Frontal cortex (tissue), 4 donors: ENCODE measurements at places on chromosomes 2 and 18. TPM values are rescaled to one million over a fixed set of nuclear protein-coding genes. Genes with fewer than 3 reads are reported as not detected.

DNA sequence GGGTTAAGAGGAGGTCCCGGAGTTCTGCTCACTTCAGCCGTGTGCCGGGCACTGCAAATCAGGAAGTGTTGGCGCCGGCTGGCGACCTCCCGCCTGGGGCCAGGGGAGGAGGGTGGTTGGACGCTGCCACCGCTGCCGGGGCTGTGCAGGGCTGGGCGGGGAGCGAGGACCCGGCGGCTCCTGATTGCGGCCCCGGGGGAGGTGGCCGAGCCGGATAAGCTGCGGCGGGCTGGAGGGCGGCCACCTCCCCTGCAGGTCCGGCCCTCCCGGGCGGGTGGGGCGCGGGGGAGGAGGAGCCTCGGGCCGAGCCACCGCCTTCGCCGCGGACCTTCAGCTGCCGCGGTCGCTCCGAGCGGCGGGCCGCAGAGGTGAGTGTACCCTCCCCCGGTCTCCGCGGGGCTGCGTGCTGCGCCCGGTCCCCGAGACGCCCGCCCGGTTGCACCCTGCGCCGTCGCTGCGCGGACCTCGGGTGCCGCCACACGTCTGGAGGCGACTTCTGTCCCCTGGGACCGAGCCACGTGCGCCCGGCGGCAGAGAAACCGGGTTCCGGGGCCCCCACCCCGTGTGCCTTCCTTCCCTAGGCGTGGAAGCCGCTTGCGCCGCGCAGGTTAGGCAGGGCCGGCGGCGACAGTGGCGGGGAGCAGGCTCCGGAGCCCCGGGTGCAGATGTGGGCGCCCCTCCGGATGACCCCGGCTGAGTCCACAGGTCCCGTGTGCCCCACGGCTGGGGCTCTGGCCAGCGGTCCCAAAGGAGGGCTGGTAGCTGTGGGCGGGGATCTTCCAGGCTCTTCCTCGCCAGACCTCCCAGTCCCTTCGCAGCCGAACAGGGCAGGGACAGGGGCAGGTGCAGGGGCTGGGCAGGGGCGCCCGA, at the start of gene STEAP3:
Gene STEAP3 (plus strand): TSS at position 314 of the 870 bp plus-strand sequence. CDS start 7,179 bp downstream, outside the sequence.
- DNase-seq = peak; percentile 72

- DNase-seq = no peak
Observed at GRCh38 chr2:172639823-172640222, 83.9 kb downstream of the PDK1 start.

GRCh38 chr18:46623541-46623940, 33.5 kb downstream of the LOXHD1 start:
- DNase-seq = peak; percentile 24

- DNase-seq = no peak
Observed at GRCh38 chr2:16478434-16479210, 187.0 kb downstream of the CYRIA start.

DNA sequence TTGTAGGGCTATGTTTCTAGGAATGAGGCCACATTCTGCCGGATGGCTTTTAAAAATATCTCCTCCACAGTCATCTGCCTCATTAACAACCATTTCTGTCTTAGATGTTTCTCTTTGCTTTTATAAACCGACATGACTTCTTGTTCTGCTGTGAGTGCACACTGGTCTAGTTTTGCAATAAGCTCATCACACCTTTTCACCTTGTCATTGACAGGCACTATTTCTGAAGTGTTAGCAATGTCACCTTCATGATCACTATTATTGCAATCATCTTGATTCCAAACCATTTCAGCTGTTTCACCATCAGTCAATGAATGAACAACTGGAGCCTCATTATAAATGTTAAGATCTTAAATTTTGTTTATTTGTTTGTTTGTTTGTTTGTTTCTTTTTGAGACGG, 523.7 kb upstream of the DSEL start:
- no peak for DNase-seq

GRCh38 chr2:212959471-212960117, 191.8 kb downstream of the IKZF2 start:
- no peak for DNase-seq

DNA sequence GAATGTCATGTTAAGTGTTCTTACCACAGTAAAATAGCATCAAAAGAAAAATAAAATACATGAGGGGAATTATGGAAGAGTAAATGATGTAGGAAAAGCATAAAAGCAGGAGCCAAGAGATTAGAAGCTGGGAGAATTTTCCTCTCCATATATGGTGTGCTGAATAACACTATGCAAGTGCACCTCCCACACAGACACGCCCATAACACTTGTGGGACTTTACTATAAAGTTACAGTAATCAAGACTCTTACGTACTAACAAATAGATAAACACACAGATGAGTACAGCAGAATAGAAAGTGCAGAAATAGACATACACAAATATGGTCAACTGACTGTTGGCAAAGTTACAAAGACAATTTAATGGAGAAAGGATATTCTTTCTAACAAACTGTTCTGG, 16.0 kb upstream of the SPHKAP start:
- no peak for DNase-seq

DNA sequence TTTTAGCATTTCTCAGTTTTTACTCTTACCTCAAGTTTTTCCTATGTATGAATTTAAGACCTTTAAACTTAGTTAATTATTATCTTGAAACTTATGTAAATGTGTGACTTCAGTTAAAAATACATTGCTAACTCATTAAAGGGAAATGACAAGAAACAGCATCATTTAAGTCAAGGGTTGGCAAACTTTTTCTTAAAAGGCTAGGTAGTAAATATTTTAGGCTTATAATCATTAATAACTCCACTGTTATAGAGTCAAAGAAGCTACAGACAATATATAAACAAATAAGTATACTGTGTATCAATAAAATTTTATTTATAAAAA, 259.7 kb upstream of the RBMS1 start:
- DNase-seq = no peak

DNA sequence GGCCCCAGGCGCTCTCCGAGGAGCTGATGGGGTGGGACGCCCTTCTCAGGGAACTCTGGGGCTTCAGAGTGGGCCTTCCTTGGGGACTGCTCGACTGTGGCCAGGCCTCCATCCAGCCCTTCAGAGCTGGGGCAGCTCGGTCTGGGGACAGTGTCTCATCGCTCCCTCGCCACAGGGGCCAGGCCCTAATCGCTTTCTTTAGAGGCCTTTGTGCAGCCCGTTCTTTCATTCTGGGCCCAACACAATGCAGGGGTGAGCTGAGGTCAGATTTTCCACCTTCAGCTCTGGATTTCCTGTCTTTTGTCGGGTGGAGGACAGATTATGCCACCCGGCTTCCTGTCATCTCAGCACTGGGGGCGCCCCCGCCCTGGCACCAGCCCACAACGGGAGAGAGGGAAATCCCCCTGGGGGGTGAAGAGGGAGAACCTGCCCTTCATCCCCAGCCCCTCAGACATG, 25.2 kb downstream of the MYCN start:
- no peak for DNase-seq

- DNase-seq = no peak
Observed at GRCh38 chr18:80035997-80036396, 1.8 kb downstream of the RBFA start.

- no peak for DNase-seq
Observed at GRCh38 chr2:36287363-36288275, 68.0 kb upstream of the CRIM1 start.

GRCh38 chr2:218393750-218394290, 5.8 kb upstream of the CTDSP1 start:
- DNase-seq = no peak

DNA sequence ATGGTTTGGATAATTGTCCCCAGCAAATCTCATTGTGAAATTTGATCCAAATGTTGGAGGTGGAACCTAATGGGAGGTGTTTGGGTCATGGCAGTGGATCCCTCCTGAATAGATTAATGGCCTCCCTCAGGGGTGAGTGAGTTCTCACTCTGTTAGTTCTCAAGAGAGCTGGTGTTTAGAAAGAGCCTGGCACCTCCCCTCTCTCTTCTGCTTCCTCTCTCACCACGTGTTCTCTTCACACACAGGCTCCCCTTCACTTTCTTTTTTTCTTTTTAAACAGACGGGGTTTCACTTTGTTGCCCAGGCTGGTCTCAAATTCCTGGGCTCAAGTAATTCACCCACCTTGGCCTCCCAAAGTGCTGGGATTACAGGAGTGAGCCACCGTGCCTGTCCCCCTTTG, 111.6 kb upstream of the LTBP1 start:
- no peak for DNase-seq

Gene KIAA2012
- total RNA-seq = 0.82 TPM

Gene TPGS2
- 93.8 TPM for total RNA-seq

Gene GPBAR1
- total RNA-seq = not detected

Gene PCARE
- not detected for total RNA-seq

Gene FECH
- total RNA-seq = 29.8 TPM

Gene CPS1
- 2.9 TPM for total RNA-seq

Gene SMYD1
- not detected for total RNA-seq

Gene MERTK
- total RNA-seq = 2.4 TPM

Gene ETAA1
- total RNA-seq = 15.9 TPM
